ENCODE measurements at places on chromosomes 2 and 18. TPM values are rescaled to one million over a fixed set of nuclear protein-coding genes. Genes with fewer than 3 reads are reported as not detected.
A peak's percentile ranks its signal among the peaks of the same experiment; 100 is the strongest.

Gene TMEFF2
- total RNA-seq, result 5.0 TPM

DNA sequence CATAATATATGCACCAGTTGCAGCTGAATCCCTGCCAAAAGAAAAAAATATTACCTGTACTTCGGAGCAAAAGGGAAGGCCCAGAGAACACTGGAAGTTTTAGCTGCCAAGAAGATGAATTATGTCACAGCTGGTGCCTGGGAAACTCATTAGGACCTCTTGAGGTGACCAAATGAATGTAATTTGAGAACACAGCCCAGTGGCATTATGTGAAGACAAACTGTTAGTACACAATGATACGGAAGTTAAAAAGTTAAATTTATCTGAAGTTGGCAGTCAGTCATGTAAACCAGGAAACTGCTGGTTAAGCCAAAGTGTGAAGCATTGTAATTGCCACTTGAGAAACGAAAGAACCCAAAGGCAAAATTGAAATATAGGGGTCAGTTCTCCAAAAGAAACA lies 80.7 kb downstream of the EML4 start:
- peak; percentile 72 for DNase-seq

DNA sequence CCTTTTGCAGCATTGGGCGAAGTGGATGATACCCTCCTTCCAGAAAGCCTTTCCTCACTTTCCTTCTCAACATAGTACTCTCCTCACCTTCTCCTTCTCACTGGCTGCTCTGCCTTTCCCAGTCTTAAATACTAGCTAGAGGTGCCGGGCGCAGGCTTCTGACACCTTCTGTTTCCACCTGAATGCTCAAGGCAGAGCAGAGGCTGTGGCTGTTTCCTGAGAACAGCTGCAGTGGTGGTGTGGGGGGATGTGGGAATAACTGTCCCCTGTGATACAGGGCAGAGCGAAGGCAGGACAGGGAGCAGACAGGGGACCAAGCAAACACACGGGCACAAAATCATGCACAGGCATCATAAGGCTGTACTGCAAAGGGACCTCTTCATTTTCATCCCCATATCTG lies 303.1 kb downstream of the SS18 start:
- DNase-seq, result peak; percentile 31

GRCh38 chr2:160561551-160562295 lies 68.1 kb upstream of the RBMS1 start:
- DNase-seq, result no peak

DNA sequence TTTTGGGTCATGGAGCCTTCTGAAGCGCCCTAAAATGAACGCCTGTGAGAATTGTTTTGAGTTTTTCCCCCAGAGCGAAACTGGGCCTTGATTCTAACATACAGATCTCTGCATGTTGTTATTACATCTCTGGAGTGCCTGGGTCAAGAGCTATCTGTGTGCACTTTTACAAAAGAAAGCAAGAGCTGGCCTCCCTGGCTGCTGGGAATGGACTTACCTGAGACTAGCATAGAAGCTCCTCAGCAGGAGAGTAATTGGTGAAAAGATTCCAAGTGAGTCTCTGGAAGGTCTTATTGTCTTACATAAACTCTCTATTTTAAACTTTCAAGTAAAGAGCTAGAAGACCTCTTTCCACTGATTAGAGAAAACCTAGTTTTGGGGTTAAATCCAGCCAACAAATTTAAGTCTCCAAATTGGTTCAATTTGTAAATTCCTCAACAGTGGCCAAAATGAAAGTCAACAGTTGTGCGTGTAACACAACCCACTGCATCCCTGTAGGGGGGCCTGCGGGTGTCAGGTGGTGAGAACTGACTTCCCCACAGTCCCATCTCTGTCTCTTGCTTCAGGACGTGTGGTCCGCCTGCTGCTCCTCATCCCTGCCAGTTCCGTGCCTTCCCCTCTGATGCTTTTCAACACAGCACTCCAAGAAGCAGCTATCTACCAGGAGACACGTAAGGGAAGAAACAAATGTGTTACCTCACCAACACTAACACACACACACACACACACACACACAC lies 206.1 kb downstream of the SH3BP4 start:
- DNase-seq, result no peak

DNA sequence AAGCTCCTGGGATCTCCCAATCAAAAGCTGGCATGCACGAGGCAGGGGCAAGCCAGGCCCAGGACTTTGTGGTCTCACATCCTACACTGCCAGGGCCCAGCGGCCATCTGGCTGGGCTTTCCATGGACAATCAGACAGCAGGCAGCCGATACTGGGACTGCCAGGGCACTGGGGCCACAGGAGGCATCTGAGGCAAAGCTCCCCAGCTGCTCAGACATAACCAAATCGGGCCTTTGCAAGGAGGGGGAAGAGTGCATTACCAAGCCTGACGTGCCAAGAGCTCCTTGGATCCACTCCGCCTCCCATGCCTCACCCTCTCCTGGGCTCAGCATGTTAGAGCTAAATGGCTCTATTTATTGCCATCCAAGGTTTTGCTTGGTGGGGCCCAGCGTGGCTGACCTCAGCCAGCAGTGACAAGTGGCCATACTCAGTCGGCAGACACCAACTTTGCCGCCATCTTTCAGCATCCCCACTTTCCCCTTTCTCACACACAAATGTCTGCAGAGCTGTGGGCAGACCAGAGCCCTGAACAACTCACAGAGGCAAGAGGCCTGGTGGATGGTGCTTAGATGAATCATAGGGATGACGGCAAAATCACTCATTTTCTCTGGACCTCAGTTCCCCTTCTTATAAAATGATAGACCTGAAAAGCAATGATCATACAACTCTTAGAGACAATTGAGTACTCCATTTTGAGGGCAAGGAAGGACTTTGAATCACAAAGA lies 200.8 kb downstream of the TTC32 start:
- DNase-seq, result no peak
